A549 treated with ZK216348 at 1 μM for 4 hours (cell line): ENCODE measurements at places on chromosomes 1 and 21. TPM values are rescaled to one million over a fixed set of nuclear protein-coding genes. Genes with fewer than 3 reads are reported as not detected.

Gene DNAI4
- total RNA-seq: 0.37 to 1.4 TPM (median 0.47 TPM) in 5 replicates

Gene LELP1
- not detected in 5 replicates for total RNA-seq

Gene THEM4
- 11.9 to 14.4 TPM (median 13.3 TPM) in 5 replicates for total RNA-seq

Gene C8A
- not detected in 5 replicates for total RNA-seq

Gene GJB5
- 0.16 to 0.28 TPM (median 0.19 TPM) in 3 of 5 replicates, not detected in the others for total RNA-seq

Gene SPRR3
- not detected in 5 replicates for total RNA-seq

Gene UTP11
- 37.9 to 74.6 TPM (median 40.8 TPM) in 5 replicates for total RNA-seq

Gene AIRE
- total RNA-seq: not detected in 5 replicates

Gene HOOK1
- total RNA-seq: 0.17 to 0.34 TPM (median 0.21 TPM) in 5 replicates

Gene CELA3B
- not detected in 5 replicates for total RNA-seq
